Left hindlimb (tissue), 1 donor: ENCODE measurements at places on chromosomes 6 and 20.

DNA sequence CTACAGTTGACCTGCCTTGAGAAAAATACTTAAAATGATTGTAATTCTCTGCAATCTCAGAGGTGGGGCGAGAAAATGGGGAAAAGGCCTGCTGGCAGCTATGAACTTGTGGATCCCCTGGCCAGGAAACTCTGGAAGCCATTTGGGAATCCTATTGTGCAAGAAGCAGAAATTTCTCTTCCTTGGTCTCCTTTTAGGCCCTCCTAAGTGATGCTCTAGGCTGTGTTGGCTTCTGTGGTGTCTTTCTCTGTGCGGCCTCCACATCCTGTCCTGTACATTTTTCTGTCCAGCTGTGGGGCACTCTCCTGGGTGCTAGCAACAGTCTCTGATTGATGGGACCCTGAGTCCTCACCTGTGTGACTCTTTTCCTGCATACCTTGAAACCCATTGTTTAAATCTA, 290.9 kb downstream of the FARS2 start:
- no peak for DNase-seq

- DNase-seq = no peak
Measured at GRCh38 chr6:119395192-119395591, 45.6 kb upstream of the MAN1A1 start.

- no peak for DNase-seq
Measured at GRCh38 chr20:38985603-38986170, 23.5 kb downstream of the DHX35 start.

DNA sequence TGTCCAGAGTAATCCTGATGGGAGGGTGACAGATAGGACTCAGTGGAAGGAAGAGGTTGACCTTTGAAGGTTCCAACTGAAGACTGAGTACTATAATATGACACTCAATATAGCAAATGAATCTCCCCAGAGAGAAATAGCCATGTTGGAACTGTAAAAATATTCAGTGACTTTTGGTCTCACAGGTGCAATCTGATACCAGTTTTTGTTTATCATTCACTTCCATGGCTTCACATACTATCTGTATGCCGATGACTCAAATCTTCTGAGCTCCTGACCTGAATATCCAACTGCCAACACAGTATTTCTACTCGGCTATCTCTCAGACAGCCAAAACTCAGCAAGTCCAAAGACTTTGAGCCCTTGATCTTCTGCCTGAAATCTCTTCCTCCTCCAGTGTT, 21.8 kb upstream of the PKHD1 start:
- DNase-seq = no peak

- no peak for DNase-seq
Measured at GRCh38 chr6:82113231-82113630, 134.3 kb downstream of the IBTK start.

DNA sequence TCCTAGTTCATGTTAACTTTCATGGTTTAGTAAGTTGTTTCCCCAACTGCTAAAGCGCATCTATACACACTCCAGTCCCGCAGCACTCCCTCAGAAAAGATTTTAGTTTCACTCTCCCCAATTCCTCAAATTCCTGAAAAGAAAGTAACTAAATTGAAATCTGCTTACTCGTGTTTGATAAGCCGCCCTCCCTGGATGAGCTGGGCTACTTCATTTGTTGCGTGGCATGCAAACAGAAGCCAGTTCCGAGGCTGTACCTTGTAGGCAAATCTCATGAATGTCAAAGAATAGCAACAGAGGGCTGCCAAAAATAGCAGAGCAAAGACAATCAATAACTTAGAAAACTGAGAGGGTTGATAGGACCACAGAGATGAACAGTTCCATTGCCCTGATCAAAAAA, 16.9 kb downstream of the MPC1 start:
- no peak for DNase-seq

DNA sequence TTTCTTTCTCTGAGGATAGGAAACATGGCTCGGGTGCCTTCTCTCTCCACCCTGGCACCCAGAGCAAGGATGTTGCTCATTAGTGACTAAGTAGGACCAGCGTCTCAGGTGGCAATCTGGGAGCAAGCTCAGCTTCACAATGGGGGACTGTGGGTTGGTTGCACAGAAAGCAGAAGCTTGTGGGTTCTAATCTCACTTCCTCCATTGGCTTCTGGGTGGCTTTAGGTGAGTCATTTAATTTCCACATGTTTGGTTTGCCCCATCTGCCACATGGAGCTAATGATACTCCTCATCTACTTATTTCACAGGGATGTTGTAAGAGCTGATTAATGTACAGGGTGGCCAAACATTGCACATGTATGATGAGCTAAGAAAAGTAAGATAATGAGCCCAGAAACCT, 54.8 kb upstream of the AKIRIN2 start:
- DNase-seq = no peak

- DNase-seq = no peak
Measured at GRCh38 chr6:100344761-100345160, 120.0 kb downstream of the SIM1 start.

DNA sequence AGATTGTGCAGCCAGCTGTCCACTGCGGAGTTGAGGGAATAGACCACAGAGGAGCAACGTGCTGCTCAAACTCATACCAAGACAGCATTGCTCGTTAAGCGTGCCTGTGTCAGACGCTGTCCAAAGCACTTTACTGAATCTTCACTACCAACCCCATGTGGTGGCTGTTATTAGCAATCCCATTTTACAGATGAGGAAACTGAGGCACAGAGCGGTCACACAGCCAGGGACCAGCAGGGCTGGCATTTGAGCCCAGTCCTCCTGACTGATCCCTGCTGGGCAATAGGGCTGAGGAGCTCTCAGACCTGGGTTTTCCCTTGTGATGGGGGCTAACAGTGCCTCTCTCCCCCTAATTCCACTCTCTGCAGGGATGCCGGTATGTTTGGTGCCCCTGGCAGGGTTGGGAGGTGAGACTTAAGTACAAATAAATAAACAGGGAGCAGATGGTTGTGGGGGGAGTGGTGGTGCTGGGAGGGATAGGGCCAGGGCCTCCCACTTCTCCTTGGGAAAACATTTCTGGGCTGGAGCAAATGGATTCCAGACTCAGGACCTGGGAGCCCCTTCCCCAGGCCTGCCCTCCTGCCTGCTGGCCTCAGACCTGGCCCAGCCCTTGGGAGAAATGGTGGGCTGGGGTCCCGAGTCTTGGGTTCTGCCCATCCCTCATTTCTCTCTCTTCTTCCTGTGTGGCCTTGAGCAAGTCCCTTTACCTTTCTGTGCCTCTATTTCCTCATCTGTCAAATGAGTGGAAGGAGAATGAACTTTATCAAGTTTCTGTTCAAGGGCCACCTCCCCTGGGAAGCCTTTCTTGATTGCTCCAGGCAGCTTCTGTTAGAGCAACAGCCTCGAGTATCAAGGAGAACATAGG, 17.7 kb downstream of the SRXN1 start:
- no peak for DNase-seq

GRCh38 chr20:9989066-9989724, 45.6 kb upstream of the ANKEF1 start:
- no peak for DNase-seq

GRCh38 chr6:78598966-78599365, 268.4 kb upstream of the IRAK1BP1 start:
- DNase-seq = no peak

DNA sequence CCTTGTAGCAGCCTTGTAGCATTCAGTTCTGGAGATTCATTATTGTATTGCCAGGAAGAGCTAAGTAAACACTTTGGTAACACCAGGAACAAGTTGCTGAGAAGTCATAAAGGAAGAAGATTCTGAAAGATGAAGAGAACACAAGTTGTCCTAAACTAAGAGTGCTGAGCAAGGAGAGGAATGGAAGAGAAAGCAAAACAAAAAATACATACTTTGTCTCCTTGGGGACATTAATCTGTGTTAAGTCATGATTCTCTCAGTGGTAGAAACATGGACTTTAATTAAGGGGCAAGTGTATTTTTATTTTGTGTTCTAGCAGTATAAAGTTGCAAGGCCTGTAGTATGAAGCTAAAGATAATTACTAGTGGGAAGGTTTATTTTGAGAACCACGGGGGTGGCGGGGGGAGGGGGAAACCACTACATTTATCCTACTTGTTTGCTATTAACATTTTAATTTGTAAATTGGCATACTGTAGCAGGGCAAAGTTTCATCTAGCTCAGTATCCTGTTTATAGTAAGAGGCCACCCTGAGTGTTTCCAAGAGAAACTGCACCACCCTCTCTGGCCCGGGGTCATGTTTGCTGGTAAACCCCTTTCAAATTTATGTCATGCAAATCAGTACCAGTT, 463.0 kb downstream of the CDKAL1 start:
- DNase-seq = no peak

- no peak for DNase-seq
Measured at GRCh38 chr6:31626952-31627351, 6.4 kb downstream of the PRRC2A start.

DNA sequence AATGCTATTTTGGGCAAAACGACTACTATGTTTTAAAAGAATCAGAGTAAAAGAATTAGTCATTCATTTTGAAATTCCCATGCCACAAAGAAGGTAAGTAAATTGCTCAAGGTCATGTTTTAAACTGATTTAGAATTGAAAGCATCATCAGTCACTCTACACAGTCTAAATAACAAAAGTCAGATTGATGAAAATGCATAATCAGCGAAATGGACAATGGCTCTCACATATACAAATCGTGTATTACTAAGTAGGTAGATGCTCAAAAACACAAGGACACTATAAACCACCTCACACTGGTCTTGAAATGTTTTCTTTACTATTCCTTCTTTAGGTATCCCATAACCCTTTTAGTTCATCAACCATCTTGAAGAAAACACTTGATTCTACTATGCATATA, 135.4 kb downstream of the OPN5 start:
- DNase-seq = no peak

- no peak for DNase-seq
Measured at GRCh38 chr20:5480824-5481600, 164.3 kb upstream of the PROKR2 start.

- no peak for DNase-seq
Measured at GRCh38 chr6:52307900-52308372, 23.4 kb upstream of the MCM3 start.
